ENCODE measurements at places on chromosomes 11 and 22.
A peak's percentile ranks its signal among the peaks of the same experiment; 100 is the strongest.

GRCh38 chr22:40485813-40486667 lies 115.6 kb downstream of the SGSM3 start:
- DNase-seq, result peak; percentile 79

DNA sequence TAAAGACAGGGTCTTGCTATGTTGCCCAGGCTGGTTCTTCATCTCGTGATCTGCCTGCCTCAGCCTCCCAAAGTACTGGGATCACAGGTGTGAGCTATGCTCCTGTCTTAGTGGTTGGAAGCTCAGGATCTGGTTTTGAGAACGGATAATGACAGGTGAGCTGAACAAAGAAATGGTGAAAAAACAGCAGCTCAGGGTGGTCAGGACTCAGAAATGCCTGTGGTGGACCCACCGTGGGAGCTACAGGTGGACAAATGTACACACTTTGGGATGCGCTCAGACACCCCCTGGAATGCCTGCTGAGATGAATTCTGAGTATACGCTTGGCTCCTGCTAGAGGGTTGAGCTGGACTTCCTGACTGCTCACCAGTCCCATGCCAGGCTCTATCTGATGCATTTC lies 9.5 kb downstream of the RFPL1 start:
- no peak for DNase-seq

- no peak for DNase-seq
These were observed 51.6 kb downstream of the MS4A13 start for GRCh38 chr11:60566776-60567175.

GRCh38 chr22:36027579-36027934 lies 1.1 kb downstream of the RBFOX2 start:
- DNase-seq, result no peak

- DNase-seq, result no peak
These were observed at the start of gene FCHSD2 for GRCh38 chr11:73142128-73142377. Gene FCHSD2 (minus strand): TSS chr11:73142318. CDS start chr11:73141877, 441 bp downstream.

DNA sequence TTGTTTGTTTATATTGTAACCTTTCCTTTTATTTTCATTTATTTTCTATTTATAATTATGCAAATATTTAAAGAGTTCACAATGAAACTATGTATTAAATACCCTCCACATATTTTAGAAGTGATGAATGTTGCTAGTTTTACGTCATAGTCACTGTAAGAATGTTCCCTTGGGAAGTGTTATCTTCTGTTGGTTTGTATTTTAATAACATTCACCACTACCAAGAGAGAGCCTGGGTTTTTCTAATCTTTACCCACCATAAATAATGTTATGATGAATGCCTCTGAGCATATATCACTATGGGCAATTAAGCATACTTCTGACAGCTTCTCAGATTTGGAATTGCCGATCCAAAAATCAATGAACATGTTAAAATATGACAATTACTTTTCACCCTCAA lies 80.7 kb downstream of the GGT1 start:
- peak; percentile 68 for DNase-seq

DNA sequence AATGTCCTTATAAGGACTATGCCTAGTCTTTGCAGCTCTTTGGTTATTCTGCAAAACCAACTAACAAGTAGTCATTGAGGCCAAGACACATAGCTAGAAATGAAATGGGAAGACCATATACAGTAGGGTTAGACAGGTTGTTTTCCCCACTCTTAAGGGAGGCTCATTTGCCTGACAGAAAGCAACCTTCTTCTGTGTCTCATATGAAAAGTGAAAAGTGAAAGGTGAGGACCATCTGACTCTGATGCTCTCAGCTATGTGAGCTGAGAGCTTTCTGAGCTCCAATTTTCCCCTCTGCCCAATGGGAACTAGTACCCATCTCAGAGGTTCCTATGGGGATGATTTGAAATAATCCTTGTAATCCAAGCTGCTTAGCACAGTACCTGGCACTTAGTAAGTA lies 142.0 kb upstream of the BDNF start:
- no peak for DNase-seq

DNA sequence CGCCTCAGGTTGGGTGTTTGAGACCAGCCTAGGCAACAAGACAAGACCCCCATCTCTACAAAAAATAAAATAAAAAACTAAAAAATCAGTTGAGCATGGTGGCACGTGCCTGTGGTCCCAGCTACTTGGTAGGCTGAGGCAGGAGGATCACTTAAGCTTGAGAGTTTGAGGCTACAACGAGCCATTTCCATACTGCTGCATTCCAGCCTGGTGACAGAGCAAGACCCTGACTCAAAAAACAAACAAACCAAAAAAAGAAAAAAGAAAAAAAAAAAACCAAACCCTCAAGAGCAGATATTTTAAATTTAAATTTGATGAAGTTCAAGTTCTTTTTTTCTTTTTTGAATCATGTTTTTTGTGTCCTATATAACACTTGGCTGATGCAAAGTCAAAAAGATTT lies 7.2 kb upstream of the CCDC83 start:
- peak; percentile 33 for DNase-seq

DNA sequence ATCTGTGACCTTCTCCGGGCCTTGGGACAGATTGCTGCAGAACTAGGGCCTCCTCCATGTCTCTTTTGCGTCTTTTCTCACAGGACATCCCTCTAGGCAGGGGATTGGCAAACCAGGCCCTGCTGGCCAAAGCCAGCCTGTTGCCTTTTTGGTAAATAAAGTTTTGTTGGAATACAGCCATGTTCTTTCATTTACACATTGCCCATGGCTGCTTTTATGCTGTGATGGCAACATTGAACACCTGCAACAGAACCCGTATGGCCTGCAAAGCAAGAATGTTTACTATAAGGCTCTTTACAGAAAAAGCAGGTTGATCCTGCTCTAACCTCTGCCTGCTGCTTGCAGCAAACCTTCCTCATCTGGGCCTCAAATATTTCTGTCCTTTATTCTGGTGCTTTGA lies 56.8 kb upstream of the B3GAT1 start:
- DNase-seq, result no peak

DNA sequence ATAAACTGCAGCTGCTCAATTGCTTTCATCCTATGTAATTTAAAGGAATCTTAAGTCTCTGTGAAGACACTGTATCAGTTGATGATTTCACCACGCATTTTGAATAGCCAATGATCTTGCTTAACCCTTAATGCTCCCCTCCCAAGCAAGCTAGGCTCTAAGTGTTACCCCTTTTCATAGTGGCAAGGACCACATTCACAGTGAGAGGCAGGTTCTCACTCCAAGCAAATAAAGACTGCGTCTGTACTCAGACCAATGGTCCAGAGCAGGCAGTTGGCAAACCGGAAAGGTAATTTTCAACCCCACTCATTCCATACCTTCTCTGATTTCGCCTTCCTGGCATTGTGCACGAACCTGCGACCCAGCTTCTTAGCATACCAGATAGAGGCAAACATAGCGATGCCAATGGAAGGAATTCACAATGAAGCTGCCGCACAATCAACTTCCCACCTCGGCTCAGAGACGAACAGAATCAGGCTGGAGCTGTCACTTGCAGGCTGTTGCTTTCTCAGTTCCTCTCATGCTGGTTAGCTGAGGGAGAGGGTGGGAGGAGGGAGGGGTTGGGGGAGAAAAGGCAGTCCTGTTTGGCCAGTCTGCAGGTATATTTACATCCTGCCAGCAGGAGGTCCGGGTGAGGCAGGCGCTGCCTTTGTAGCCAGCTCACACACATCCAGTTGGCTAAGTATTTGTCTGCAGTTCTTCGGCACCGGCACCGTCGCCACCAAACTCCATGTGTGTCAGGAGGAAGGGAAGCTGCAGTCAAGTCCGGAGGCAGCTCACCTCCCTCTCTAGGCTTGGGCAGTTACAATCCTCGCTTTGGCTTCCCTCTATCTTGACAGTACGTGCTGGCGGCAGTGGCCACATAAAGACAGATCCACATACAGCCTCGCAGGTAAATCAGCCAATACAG lies 1151.2 kb upstream of the CCDC90B start:
- DNase-seq, result no peak

DNA sequence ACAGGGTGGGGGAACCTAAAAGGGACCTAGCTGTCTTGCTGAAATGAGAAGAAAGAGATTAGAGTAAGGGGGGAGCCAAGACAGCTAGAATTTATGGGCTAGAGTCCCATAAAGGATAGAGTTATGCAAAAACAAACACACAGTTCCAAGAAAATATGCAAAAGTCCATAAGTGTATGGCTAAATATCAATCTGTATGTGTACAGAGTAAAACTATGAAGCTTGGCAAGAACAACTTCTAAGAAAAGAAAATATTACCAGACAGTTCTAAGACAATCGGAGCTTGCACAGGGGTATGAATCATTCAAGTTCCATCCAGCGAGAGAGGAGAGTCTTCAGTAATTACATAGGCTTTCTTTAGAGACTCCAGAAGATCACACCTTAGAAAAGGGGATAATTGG lies 41.8 kb downstream of the GDPD4 start:
- peak; percentile 65 for DNase-seq

- DNase-seq, result no peak
These were observed 3.4 kb upstream of the OR8I2 start for GRCh38 chr11:56089697-56090096.

- DNase-seq, result no peak
These were observed 17.0 kb downstream of the CASP12 start for GRCh38 chr11:104881117-104881794.

DNA sequence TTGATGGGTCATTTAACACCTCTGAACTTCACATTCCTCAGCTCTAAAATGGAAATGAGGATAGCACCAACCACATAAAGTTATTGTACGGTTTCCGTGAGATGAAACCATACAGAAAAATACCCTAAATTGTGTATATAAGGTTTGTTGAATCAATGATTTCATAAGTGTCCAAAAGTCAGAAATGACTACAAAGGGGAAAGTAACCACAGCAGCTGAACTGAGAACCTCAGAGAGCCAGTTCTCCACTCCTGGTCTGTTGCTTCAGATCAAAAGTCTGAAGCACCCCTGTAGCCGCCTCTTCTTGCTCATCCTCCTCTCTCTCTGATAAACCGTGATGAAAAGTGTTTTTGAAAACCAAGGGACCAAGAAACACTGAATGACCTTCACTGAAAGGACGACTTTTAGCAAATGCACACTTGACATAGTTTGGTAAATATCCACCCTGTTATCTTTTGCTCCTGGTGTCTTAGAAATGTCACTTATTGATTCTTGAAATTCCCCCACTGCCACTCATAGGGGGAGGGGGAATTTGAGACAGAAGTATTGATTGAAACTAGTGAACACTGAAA lies 194.5 kb downstream of the NAV2 start:
- DNase-seq, result no peak

GRCh38 chr11:107563702-107564101 lies 1.8 kb downstream of the ALKBH8 start:
- peak; percentile 49 for DNase-seq

DNA sequence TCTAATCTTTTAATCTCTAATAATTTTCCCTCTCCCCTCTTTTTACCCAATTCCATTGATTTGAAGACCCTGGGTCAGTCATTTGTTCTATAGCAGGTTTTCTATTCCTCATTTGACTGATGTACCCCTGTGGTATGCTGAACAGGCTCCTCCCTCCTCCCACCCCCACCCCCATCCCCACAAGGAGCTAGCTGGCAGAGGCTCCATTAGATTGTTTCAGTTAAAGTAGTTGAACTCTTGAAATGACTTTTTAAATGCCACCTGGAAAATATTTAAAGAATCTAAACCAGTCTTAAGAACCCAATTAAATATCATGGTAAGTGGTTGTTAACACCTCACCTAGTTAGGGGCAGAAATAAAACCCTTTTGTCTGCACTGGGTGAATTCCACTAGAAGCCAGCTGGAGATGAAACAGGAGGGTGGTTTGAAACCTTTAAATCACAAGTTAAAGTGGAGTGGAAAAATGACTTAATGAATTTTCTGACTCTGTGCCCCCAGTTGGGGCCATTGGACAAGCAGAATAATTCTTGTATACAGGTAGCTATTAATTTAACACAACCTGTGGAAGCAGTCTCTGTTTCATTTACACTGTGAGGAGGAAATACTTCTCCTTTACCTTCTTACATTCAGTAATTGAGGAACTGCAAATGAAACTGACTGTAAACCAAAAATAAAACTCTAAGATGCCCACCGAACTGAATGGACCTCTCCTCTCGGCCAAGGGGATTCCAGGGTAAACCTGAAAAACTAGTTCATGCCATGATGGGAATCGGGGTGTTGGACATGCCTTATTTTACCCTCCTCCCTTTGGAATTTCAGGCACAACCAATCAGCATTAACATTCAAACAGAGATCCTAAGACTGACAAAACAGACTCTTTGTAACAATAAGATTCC lies 30.7 kb downstream of the PRR5L start:
- DNase-seq, result no peak

DNA sequence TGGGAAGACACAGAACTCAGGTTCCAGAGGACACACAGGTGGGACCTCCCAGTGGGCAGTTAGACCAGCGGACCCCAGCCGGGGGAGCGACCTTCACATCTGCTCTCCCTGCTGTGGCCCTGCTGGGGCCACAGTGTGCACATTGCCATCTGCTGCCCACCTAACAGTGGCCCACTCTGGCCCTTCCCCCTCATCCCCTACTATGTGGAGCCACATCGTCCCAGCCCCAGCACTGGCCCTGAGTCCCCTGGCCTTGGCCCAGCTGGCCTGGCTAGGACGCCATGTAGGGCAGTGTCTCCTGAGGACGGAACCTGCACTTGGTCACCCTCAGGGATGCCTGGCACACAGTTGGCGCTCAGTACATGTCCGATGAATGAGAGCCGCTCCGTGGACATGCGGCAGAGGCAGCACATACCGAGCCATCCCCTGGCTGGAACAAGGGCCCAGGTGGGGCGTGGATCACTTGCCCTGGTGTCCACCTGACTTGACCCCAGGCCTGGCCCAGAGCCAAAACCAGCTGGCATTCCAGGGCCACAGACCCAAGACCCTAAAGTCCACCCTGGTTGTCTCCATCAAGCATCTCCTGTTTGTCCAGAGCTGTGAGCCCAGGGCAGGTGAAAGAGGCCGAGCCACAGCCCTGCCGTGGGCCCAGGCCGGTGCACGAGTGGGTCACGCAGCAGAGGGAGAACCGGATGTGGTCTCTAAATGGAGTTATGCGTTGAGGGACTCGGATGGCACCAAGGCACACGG lies 93.1 kb upstream of the FGF3 start:
- DNase-seq, result no peak

GRCh38 chr11:65444314-65445051 lies 21.9 kb downstream of the NEAT1 start:
- no peak for DNase-seq

GRCh38 chr11:118213781-118214180 lies 11.0 kb downstream of the JAML start:
- DNase-seq, result no peak

DNA sequence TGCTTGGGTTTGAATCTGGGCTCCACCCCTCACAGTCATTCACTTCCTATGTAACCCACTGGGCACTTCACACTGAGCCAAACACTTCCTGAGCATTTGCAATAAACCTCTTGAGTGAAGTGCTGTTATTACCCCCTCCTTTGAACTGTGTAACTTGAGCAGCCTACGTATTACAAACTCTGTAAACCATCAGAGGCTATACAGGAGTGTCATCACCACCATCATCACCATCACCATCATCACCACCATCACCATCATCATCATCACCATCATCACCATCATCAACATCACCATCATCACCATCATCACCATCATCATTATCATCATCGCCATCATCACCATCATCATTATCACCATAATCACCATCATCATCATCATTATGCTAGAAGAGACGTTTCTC lies 18.4 kb downstream of the RTL6 start:
- DNase-seq, result no peak

Measured in astrocyte (in vitro differentiated cells and primary cell).